NCI-H1694 (cell line): ENCODE measurements at places on chromosomes 4 and X.

DNA sequence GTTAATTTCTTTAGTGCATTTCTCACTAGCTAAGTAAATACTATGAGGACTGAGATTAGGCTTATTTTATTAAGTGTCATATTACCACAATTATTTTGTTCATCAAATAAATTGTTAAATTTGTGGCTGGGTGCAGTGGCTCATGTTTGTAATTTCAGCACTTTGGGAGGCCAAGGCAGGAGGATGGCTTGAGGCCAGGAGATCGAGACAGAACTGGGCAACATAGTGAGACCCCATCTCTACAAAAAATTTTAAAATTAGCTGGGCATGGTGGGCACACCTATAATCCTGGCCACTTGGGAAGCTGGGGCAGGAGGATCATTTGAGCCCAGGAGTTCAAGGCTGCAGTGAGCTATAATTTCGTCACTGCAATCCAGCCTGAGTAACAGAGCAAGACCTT, 6.8 kb downstream of the SEC24D start:
- no peak for DNase-seq

DNA sequence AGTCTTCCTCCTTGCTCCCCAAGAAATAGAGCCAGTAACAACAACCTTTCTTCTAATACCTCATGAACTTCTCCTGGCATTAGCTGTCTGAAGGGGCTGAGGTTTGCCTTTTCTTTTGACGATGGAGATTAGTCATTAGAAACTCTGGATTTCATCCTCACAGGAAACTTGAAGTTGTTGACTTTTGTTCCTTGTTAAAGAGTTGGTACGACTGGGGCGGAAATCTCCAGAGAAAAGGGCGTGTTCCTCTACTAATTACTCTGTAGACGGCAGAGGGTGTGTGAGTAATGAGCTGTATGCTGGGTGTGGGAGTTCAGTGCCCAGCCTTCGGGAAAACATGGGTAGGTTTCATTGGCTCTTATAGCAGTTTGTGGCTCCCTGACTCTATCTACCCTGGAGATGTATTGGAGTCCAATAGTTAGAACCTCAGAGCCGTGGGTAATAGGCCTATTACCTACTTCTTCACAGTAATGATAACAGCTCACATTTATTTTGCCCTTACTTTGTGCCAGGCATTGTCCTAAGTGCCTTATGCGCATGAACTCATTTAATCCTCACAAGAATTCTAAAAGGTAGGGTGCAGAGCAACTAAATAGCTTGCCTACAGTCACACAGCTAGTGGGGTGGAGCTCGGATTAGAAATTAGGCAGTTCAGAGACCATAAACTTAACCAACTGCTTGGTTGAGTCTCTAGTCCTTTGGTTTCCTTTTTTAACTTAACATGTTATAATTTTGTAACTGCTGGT, 23.4 kb downstream of the TMEM164 start:
- DNase-seq, result no peak

GRCh38 chr4:88212253-88212561, 53.8 kb upstream of the ABCG2 start:
- no peak for DNase-seq

- DNase-seq, result no peak
These were observed 1.7 kb downstream of the HNRNPDL start for GRCh38 chr4:82428526-82428968.

GRCh38 chrX:155027509-155028066, 944 bp downstream of the FUNDC2 start:
- DNase-seq, result peak; percentile 37

GRCh38 chr4:161010227-161010626, 1153.6 kb downstream of the FSTL5 start:
- no peak for DNase-seq

GRCh38 chr4:156941940-156942548, 29.6 kb downstream of the PDGFC start:
- DNase-seq, result no peak
